Left ventricle myocardium superior (tissue), 1 donor: ENCODE measurements at places on chromosomes 4 and X. TPM values are rescaled to one million over a fixed set of nuclear protein-coding genes. Genes with fewer than 3 reads are reported as not detected.

The XAGE1A gene
- not detected for total RNA-seq

The MFAP3L gene
- 3.9 TPM for total RNA-seq

The ARMCX2 gene
- 27.7 TPM for total RNA-seq

The FAM241A gene
- 11.3 TPM for total RNA-seq

The BGN gene
- 40.6 TPM for total RNA-seq

The RHOXF1 gene
- total RNA-seq, result not detected

The ADRA2C gene
- 5.9 TPM for total RNA-seq

The KCTD8 gene
- total RNA-seq, result 0.22 TPM

The HSFX1 gene
- total RNA-seq, result 2.7 TPM

The CXCL3 gene
- total RNA-seq, result 1.3 TPM

The MAGEB10 gene
- not detected for total RNA-seq

The CSN1S1 gene
- not detected for total RNA-seq

DNA sequence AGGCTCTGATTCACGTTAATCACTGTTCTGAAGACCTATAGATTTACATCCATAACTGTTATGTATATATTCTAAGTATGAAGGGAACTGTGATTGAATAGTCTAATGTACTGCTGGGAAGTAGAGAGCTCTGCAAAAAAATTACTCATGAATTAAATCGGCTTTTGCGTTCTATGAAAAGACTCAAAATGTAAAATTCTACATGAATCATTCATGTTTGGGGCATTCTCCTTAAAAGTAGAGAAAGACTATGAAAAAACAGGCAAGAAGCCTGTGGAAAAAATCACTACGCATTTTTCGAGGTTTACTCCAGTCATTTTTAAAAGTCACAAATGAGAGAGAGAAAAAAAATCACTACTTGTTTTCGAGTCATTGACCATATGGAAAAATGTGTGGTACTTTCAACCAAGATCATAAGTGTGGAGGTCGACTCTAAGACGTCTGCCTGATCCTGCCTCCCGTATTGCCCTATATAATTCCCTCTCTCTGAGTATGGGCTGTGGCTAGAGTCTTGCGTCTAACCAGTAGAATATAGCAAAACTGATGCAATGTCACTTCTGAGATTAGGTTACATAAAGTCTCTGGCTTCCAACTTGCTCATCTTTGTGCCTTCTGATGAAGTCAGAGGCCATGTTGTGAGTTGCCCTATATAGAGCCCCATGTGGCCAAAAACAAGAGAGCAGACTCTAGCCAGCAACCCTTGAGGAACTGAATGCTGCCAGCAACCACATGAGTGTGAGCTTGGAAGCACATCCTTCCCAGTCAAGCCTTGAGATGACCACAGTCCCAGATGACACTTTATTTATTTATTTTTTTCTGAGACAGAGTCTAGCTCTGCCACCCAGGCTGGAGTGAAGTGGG, 32.1 kb upstream of the VEGFD start:
- DNase-seq, result no peak

DNA sequence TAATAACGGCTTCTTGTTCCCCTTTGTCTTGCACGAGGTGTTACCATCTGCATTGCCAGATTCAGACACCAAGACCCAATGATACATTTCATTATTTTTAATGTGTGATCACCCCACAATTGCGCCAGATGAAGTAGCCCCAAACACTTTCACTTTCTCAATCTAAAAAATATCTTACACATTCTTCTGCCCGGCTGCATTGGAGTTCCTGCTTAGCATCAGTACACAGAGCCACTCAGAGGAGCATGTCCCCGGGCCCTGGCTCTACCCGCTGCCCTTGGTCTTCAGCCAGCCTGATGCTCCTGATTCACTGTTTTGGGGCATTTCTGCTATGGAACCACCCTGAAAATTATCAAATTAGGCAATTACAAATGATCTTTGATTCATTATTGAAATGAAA, 66.0 kb upstream of the TENM3 start:
- DNase-seq, result no peak

DNA sequence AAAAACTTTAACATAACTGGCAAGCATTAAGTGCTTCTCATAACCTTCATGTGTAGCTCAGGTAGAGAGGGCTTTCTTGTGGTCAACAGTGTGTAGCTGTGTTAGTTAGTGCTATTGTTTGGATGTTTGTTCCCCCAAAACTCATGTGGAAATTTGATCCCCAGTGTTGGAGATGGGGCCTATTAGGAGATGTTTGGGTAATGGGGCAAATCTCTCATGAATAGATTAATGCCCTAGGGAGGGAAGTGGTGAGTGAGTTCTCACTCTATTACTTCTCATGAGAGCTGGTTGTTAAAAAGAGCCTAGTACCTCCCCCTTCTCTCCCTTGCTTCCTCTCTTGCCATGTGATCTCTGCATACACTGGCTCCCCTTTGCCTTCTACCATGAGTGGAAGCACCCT, 16.5 kb upstream of the SLC25A43 start:
- no peak for DNase-seq

- DNase-seq, result no peak
Observed at GRCh38 chr4:184843984-184844554, 18.3 kb upstream of the ACSL1 start.

DNA sequence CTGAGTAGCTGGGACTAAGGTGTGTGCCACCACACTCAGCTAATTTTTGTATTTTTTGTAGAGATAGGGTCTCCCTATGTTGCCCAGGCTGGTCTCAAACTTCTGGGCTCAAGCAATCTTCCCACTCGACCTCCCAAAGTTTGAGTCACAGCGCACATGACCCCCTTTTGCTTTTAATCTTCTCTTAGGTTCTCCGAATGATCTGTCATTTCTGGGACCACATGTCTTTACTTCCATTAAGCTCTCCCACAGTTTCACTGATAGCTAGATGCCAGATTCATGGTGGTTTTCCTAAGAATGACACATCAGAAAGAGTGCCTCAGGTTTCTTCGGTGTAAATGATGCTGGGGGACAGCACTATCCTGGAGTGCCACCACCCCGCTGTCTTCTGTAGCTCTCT, 17.9 kb downstream of the PRKX start:
- DNase-seq, result no peak

DNA sequence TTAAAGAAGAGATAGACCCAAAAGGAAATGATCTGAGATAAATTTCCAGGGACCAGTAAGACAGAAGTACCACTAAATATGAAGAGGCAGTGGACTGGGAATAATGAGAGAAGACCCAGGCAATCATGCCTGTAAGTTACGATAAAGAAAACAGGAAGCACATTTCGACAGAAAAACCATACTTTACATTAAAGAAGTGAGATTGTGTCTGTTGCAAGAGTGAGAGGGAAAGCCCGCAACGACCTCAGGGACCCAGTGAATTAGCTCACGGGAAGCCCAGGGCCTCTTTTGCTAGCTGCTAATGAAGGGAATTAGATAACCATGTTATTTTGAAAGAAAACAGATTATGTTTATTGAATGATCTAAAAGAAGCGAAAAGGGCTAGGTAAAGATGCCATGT, 28.9 kb upstream of the ACSL1 start:
- DNase-seq, result no peak

- no peak for DNase-seq
Observed at GRCh38 chr4:152459326-152459725, 76.6 kb downstream of the FBXW7 start.

GRCh38 chrX:40964008-40964407, 121.2 kb upstream of the USP9X start:
- no peak for DNase-seq

DNA sequence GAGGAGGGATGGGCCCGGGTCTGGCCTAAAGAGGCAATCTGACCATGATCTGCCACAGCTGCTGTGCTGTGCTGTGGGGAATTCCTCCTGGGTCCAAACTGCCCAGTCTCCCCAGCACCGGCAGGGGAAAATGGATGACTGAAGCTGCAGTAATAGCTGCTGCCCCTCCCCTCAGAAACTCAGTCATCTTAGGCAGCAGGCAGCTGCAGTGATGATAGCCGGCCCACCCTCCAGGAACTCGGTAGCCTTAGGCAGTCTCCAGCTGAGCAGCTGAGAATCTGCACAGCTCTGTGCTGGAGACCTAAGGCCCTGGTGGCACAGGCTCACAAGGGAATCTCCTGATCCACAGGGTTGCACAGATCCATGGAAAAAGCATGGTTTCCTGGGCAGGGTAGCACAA, 113.4 kb upstream of the USP38 start:
- DNase-seq, result no peak

- no peak for DNase-seq
Observed at GRCh38 chrX:20519146-20519545, 252.4 kb upstream of the RPS6KA3 start.

DNA sequence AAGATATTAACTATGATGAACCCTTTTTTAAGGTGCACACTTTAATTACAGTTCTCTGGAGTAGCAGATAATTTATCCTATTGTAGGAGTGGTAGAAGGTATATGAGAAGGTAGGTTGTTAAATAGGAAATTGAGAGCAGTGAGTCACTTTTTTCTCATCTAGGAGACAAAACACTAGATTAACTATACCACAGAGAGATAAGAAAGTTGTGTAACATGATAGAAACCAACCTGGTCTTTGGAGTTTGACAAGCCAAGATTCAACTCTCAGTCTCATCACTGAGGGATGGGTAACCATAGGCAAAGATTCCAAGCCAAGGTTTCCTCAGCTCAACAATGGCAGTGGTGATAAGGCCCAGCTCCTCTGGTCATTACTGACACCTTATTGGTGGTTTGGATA, 104.0 kb downstream of the MAD2L1 start:
- DNase-seq, result no peak

- DNase-seq, result no peak
Observed at GRCh38 chrX:8049827-8050226, 121.2 kb downstream of the VCX2 start.

- no peak for DNase-seq
Observed at GRCh38 chr4:81688085-81688484, 216.4 kb upstream of the RASGEF1B start.

- DNase-seq, result peak; percentile 47
Observed at GRCh38 chr4:147078875-147079658, 133.4 kb upstream of the TTC29 start.

GRCh38 chr4:45317276-45317675, 590.9 kb upstream of the GNPDA2 start:
- no peak for DNase-seq

- no peak for DNase-seq
Observed at GRCh38 chr4:47533689-47534347, 48.7 kb downstream of the ATP10D start.

DNA sequence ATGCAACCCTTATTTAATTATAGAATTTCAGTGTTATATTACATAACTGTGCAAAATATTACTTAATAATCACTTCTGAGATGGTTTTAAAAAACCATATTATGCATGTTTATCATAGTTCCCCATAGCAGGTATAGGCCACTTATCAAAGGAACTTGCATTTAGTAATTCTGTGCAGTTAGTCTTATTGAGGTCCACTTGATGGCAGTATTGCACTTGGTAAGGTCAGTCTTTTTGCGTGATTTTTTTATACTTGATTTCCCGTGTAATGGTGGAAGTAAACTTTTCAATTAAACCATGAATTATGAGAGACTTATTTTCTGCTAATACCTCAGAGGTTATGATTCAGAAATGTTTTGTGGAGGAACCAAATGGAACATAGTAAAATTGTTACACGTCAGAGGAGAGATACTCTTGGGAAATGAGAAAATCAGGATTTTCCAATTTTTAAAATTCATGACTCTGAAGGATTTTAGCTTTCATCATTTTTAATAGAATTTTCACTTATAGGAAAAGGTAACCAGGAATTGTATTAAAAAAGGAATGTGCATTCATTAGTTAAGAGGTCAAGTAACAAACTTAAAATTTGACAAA, 230.0 kb downstream of the CCSER1 start:
- DNase-seq, result no peak

GRCh38 chr4:37765741-37766140, 60.7 kb upstream of the PGM2 start:
- no peak for DNase-seq

- DNase-seq, result no peak
Observed at GRCh38 chr4:156933633-156934258, 37.9 kb downstream of the PDGFC start.

GRCh38 chrX:143754183-143754582, 33.6 kb upstream of the SPANXN2 start:
- no peak for DNase-seq

- DNase-seq, result no peak
Observed at GRCh38 chrX:74814681-74815080, 110.6 kb downstream of the NEXMIF start.

DNA sequence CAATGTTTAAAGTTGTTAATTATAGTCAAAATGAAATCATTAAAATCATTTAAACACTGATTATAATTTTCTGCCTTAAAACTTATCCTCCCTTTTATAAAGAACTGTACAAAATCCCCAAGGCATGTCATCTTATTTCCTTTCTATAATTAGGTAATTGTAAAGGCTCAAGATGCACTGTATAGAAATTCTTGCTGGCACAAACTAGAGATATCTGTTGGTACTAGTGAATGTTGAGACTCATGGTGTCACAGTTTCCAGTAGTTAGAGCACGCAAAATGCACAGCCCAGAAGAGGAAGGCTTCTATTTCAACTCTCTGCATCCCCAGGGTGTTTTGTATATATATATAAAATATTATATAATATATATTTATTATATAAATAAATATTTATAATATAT, 22.7 kb upstream of the PLA2G12A start:
- no peak for DNase-seq

DNA sequence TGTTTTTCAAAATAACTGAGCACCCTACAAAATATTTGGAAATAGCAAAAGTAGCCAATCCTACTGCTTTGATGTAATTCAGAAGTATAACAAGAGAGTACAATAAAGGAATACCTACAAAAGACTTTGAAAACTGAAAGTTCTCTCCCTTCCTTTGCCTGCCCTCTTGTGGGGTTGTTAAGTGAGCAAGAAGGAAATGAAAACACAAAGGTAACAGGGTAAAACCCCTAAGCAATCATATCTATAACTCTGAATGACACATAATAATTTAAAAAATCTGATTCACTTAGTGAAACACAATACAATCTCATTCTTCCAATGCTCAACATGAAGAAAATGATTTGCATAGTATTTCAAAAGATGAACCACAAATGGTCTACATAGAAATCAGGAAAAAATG, 98.2 kb downstream of the FRYL start:
- DNase-seq, result no peak

DNA sequence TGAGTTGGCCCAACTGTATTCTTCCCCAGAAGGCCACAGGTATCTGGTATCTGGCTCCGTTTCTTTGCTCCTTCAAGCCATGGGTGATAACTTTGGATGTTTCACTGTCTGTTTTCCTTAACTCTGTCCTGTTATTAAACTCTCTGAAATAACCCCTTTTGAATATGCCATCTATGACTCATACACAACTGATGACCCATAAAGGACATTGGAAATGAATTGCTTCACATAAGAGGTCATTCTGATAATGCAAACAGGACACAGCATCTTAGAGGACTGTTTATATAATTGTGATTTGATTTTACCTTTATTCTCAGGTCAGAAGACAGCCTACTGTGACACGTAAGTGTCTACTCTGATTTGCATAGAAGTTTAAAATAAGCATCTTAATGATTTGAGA, 227.7 kb downstream of the VEGFC start:
- no peak for DNase-seq
